ENCODE measurements at places on chromosomes 7 and 10. TPM values are rescaled to one million over a fixed set of nuclear protein-coding genes. Genes with fewer than 3 reads are reported as not detected.
A peak's percentile ranks its signal among the peaks of the same experiment; 100 is the strongest.

GRCh38 chr10:22342421-22342820 is 2.9 kb upstream of the SPAG6 start:
- peaks cover 80% of the 10 kb centered on the region for H3K27me3 ChIP-seq
- H3K27ac ChIP-seq: no peak overlapping the region
- no peak for DNase-seq
- H3K36me3 ChIP-seq: peaks cover 3% of the 10 kb centered on the region
- H3K4me1 ChIP-seq: peaks cover 6% of the 10 kb centered on the region
- no peak overlapping the region for H3K4me3 ChIP-seq

DNA sequence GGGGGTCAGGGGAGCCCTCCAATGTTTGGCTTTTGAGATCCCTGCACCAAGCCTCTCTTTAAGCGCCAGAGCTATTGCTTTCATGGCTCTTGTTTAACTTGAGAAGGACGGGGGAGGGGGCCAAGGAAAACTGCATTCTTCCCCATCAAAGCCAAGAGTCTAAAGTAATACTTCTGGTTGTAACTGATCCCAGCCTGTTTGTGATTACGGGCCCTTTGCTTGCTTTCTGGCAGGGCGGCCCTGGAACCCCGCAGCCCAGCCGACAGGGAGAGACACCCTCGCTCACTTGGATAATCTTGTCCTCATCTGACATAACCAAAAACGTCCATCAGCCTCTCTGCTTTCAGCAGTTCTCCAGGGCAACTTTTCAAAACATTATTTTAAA is 154.7 kb downstream of the NEURL1 start:
- no peak for DNase-seq
- no peak overlapping the region for H3K4me3 ChIP-seq
- H3K4me1 ChIP-seq: peaks cover 36% of the 10 kb centered on the region
- no peaks in the 10 kb centered on the region for H3K27me3 ChIP-seq
- no peak overlapping the region for H3K27ac ChIP-seq
- peaks cover 16% of the 10 kb centered on the region for H3K36me3 ChIP-seq

DNA sequence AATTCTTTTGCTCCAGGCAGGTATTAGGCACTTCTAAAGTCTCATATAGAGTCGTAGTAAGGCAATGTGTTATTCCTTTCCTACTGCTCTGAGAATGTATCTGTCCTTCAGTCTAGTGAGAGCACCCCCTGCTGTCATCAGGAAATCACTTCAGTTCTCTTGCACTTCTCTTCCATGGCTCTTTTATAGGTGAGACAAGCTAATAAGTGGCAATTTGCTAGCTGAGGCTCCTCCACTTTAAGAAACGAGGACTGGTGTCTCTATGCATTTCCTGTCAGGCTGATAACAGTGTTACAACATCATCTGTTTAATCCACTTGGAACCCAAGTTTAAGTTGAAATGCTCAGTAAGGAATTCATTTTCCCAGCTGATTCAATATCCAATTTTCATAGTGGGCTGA is 350.6 kb downstream of the TFEC start:
- no peak for DNase-seq
- H3K4me1 ChIP-seq: peaks cover 44% of the 10 kb centered on the region
- H3K27me3 ChIP-seq: no peaks in the 10 kb centered on the region
- H3K36me3 ChIP-seq: no peaks in the 10 kb centered on the region
- no peak overlapping the region for H3K4me3 ChIP-seq

DNA sequence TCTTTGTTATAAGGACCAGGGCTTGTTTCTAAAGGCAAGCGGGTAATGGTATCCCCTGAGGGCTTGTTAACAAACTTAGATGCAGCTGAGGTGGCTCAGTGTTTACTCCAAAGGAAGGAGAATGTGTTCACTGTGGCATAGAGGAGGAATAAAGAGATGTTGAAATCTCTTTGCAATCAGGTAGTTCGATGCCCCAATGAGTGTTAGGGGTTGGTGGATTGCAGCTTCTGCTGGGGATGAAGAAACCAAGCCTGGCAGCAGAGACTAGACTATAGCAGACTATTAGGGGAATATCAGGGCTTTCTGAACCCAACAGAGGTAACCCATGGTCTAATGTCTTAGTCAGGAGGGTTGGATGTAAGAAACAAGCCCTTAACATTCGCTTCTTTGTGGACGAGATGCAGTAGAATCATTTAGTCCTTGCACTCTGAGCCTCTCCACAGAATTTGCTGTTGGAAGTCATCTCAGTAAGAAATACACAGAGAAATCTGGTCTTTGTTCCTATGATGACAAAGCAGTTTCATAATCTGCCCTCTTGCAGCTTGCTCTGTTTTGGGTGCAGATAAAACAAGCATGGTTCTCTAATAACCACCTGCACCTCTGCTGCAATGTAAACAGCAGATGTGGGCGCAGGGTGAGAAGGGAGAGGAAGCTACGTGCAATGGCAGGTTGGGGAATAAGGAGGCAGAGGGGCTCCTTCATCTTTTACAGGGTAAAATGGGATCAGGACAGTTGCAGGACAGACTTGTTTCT is 108.6 kb downstream of the NRF1 start:
- no peaks in the 10 kb centered on the region for H3K4me1 ChIP-seq
- no peaks in the 10 kb centered on the region for H3K27me3 ChIP-seq
- no peak overlapping the region for H3K4me3 ChIP-seq
- DNase-seq: no peak
- H3K36me3 ChIP-seq: peaks cover 47% of the 10 kb centered on the region

GRCh38 chr7:70463352-70463938 is 668.5 kb upstream of the GALNT17 start:
- H3K4me3 ChIP-seq: no peak overlapping the region
- H3K36me3 ChIP-seq: peaks cover 2% of the 10 kb centered on the region
- no peak for DNase-seq
- H3K4me1 ChIP-seq: peaks cover 8% of the 10 kb centered on the region

DNA sequence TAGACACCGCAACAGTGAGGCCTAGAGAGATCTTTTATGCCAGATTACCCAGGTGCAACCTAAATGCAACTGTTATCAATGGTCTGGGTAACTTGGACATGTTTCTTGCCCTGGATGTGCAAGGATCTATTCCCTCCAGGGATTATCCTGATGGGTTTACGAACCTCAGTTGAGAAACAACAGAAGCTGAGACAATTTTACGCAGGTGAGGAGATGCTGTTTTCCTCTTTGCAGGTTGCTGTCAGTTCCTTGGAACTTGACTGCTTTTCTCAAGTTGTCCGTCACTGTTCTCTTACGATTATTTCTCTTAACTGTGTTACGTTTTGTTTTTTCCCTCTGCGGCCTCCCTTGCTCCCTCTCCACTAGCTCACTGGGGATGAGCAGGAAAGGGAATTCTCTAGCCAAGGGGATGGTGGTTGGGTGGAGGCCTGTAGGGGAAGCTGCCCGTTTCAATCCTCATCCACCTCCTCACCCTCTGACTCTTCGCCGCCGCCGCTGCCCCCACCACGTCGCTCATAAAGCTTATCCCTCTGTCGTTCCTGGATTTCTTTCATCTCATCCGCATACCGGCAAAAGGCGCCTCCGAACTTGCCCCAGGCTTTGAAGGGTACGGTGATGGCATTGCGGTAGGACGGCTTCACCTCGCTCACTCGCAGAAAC is 1.2 kb downstream of the PURB start:
- no peak for DNase-seq
- H3K4me1 ChIP-seq: peaks cover 52% of the 10 kb centered on the region
- peak overlapping the region; percentile 92 for H3K4me3 ChIP-seq
- H3K36me3 ChIP-seq: peaks cover 15% of the 10 kb centered on the region
- no peaks in the 10 kb centered on the region for H3K27me3 ChIP-seq

GRCh38 chr7:45625714-45626440 is 51.7 kb downstream of the ADCY1 start:
- no peaks in the 10 kb centered on the region for H3K36me3 ChIP-seq
- H3K4me1 ChIP-seq: no peaks in the 10 kb centered on the region
- peaks cover 1% of the 10 kb centered on the region for H3K27me3 ChIP-seq
- DNase-seq: peak; percentile 76
- H3K4me3 ChIP-seq: no peak overlapping the region

GRCh38 chr10:7185367-7185690 is 225.5 kb downstream of the SFMBT2 start:
- no peak overlapping the region for H3K4me3 ChIP-seq
- DNase-seq: no peak
- H3K27me3 ChIP-seq: no peaks in the 10 kb centered on the region
- no peaks in the 10 kb centered on the region for H3K4me1 ChIP-seq

GRCh38 chr10:3666525-3667302 is 118.3 kb downstream of the KLF6 start:
- H3K4me1 ChIP-seq: peaks cover 9% of the 10 kb centered on the region
- H3K4me3 ChIP-seq: no peak overlapping the region
- no peak for DNase-seq
- no peaks in the 10 kb centered on the region for H3K27me3 ChIP-seq

DNA sequence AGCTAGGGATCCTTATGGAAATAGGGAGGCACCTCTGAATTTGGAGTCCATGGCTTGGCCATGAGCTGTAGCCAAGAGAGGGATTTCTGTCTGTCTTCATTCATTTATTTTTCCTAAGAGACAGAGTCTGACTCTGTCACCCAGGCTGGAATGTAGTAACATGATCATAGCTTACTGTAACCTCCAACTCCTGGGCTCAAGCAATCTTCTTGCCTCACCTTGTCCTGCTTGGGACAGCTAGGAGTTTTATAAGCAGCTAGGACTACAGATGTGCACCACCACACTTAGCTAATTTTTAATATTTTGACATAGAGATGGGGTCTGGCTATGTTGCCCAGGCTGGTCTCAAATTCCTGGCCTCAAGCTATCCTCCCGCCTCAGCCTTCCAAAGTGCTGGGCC is 8.5 kb upstream of the HABP2 start:
- H3K4me3 ChIP-seq: no peak overlapping the region
- H3K36me3 ChIP-seq: no peaks in the 10 kb centered on the region
- H3K27me3 ChIP-seq: peaks cover 8% of the 10 kb centered on the region
- no peak overlapping the region for H3K27ac ChIP-seq
- H3K4me1 ChIP-seq: peaks cover 2% of the 10 kb centered on the region

The BMPER gene
- 0.50 TPM for total RNA-seq

The GIMAP6 gene
- total RNA-seq: not detected

The BRI3 gene
- total RNA-seq: 344 TPM

Measured in osteocyte (in vitro differentiated cells).